Bronchial smooth muscle cell (primary cell): ENCODE measurements at places on chromosomes 12 and 14. TPM values are rescaled to one million over a fixed set of nuclear protein-coding genes. Genes with fewer than 3 reads are reported as not detected.

The TGM1 gene
- 0.16 and 0.86 TPM in 2 replicates for total RNA-seq

The TAS2R7 gene
- not detected in 2 replicates for total RNA-seq

The FSCB gene
- under 0.01 TPM in 1 of 2 replicates, not detected in the other for total RNA-seq

The EML5 gene
- 0.09 and 0.32 TPM in 2 replicates for total RNA-seq

The PGF gene
- 4.9 and 8.7 TPM in 2 replicates for total RNA-seq
